ENCODE measurements at places on chromosomes 3 and 15.

DNA sequence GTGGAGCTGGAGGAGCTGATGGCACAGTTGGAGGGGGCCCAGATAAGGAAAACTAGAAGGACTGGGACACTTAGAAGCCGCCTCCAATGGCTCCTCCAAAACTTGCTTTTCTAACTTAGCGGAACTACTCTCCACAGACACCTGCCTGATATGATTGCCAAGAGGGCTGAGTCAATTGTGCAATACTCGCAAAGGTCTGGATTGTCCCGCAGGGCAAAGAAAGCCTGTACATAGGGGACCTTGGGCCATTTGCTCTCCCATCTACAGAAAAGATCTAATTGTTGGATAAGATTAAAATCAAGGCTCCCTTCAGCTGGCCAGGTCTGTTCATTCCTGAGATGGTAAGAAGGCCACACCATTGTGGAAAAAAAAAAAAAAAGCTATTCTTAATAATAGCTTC lies 69.7 kb upstream of the ATP11B start:
- no peak for DNase-seq

- DNase-seq: no peak
Measured at GRCh38 chr15:69082021-69082502, 67.6 kb downstream of the NOX5 start.

DNA sequence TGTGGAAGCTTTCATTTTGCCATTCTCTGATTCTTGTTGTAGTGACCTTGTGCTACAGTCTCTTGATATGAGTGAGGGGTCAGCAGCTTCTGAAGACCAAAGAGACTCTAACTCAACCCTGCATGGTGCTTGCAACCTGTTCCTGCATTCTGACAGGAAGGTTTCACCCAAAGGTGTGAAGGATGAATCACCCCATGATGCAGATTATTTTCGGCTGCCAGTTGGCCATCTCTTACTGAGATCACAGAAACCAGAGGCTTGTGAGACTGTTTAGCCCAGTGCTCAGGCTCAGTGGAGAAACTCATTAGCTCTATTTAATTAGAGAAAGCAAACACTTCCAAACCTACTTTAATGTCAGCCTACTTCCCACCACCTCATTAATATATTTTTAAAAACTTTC lies 29.2 kb upstream of the TPRG1 start:
- no peak for DNase-seq

- DNase-seq: no peak
Measured at GRCh38 chr15:92520914-92521623, 127.4 kb downstream of the ST8SIA2 start.

DNA sequence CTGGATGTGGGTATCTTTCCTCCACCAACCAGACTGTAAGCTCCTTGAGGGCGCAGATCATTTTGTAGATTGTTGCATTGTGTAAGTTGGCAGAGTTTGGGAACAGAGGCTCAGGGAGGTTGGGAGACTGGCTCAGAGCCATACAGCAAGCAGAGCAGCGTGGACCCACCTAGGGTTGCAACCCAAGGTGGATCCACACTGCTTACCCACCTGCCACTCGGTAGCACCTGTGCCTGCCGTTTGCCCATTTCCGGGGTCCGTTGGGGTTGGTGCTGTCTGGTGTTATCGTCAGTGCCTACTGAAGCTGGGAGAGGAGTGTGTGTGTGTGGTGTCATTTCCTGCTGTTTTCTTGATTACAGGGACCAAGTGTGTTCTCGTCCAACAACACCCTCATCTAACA lies 19.0 kb downstream of the SMAD6 start:
- no peak for DNase-seq

DNA sequence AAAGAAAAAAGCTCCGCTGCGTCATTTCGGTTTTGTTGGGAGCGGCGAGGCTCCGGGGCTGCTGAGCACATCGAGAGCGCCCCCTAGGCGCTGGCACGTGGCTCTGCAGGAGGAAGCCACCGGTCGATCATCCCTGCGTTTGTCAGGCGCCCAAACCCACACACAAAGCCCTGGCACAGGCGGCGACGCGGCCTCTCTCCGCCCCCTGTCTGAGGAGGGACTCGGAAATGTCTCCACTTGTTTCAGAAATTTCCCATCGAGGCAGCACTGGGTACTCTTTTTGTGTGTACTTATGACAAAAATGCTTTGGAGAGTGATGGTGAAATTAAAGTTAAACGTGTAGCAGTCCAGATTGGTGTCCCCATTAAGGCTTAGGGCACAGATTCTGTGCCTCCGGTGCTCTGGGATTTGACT lies 407.3 kb upstream of the ONECUT1 start:
- DNase-seq: peak; percentile 11

DNA sequence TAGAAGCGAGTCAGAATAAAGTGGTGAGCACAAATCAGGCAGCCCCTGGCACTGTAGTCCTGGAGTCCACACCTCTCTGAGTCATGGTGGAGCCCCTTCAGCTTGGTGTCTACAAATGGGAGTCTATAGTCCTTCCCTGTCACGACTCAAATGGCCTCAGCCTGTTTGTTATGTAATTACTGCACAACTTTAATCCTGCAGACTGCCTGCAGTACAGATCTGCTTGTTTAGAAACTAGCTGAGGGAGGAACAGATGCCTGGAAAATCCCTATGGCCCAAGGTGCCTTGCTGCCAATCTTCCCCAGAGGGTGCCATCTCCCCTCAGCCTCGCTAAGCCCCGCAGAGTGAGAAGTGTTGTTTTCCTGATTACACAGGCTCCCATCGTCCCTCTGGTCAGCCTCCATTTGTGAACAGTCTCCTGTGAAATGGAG lies 3.9 kb upstream of the CXCR6 start:
- DNase-seq: no peak

DNA sequence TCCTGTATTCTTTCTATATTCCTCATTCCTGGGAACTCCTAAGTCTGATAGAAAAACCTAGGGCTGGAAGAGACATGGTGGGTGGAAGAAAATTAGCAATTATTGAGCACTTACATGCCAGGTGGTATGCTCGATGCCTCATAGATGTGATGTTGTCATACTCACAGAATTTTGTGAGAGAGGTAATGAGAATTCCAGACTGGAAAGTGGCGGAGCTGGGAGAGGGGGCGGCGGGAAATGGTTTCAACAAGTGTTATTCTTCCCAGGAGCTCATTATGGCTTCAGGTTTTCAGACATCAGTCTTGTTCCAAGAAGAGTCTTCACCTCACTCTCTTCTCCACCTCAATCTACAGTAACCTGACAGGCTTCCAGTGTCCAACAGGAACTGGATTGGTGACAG lies 16.2 kb downstream of the TIMP4 start:
- DNase-seq: no peak

DNA sequence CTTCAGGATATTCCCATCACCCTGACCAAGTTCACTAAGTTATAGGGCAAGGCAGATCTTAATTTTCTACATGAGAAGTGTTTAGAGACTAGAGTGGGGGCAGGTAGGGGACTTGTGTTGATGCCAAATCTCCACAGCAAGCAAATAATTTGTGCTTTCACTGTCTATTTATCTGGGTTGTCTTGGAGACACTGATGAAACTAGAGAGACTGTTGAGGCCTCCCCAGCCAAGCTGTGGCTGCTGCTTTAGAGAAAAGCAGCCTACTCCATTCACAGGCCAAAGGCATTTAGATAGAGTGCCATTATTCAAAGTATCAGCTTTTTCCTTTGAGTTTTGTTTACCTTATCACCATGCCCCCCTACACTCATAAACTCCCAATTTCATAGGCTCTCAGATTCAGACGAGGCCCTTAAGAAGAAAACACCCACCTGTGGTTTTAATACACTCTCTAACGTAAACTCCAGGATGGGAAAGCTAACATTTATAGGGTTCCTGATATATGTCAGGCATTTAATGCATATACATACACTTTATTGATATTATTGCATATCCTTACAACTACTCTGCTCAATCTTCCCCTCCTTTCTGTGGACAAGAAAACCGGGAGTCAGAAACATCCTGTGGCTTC lies 130.4 kb upstream of the FOXB1 start:
- no peak for DNase-seq

DNA sequence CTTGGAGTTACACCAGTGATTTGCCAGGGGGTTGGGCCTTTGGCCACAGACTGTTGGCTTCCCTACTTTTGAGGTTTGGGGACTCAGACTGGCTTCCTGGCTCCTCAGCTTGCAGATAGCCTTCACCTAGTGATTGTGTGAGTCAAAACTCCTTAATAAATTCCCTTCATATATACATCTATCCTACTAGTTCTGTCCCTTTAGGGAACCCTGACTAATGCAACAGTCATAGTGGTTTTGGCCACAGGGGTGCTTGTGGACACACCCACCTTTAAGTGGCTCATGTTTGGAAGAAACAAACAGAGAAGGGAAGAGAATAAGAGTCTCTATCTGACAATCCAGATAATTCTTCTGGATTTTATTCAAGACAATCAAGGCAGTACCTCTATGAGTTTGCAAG lies 457.7 kb downstream of the EPHA3 start:
- no peak for DNase-seq

GRCh38 chr15:67148196-67148701 lies 82.8 kb downstream of the SMAD3 start:
- DNase-seq: peak; percentile 63

- DNase-seq: no peak
Measured at GRCh38 chr3:132730891-132731580, 8.8 kb upstream of the NPHP3 start.

GRCh38 chr3:72390841-72391240 lies 457.4 kb downstream of the SHQ1 start:
- DNase-seq: no peak

- no peak for DNase-seq
Measured at GRCh38 chr3:169060037-169060436, 603.5 kb downstream of the MECOM start.

DNA sequence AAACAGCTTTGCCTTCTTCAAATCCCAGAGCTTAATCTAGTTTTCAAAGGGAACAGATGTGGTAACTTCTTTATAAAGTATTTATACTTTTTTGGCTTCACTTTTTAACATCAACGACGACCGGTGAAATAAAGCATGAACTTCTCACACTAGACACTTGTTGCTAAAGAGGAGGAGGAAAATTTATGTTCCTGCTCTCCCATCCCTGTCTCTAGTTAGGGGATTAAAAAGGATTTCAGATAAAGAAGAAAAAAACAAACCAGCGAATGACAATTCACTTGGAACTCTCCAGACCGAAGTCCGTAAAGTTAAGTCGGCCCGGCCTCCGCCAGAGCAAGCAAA lies 672 bp downstream of the NEDD4 start:
- DNase-seq: no peak

- no peak for DNase-seq
Measured at GRCh38 chr3:105802118-105802706, 66.6 kb downstream of the CBLB start.

DNA sequence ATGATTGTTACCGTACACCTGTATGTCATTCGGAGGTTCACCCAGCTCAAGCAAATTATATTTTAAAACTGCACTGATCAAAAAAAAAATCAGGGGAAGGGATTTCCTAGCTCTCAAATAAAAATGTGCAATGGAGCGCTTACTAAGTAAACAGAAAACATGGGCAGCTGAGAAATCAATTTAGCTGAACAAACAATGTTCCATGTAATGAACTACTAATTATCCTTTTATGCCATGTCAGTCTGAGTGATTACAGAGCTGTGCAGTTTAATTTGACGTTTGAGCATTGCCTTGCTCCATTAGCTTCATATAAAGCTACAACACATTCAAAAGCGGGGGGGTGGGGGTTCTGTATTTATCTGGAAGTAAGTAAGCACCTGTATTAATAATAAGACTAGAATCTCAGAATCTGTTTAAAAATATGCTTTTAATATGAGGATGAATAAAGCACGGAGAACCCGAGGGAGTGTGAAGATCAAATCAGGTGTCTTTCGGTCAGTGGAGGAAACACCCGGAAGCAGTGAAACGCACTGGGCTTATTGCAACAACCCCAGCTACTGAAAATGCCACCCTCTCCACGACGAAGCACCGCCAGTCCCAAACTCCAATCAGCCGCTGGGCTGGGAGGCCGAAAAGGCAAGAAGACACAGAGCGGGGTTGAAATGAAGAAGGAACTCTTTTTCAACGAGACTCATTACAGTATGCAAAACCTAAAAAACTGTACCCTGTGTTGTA lies 196.5 kb upstream of the ATP11B start:
- peak; percentile 99 for DNase-seq

GRCh38 chr15:53323191-53323590 lies 436.3 kb downstream of the WDR72 start:
- no peak for DNase-seq

All from NCI-H1417 treated with DMSO at 0.1 percent for 48 hours (cell line).